ENCODE measurements at places on chromosomes 3 and 15. TPM values are rescaled to one million over a fixed set of nuclear protein-coding genes. Genes with fewer than 3 reads are reported as not detected.

The SOX2 gene
- 15.4 TPM for total RNA-seq

The CIDEC gene
- total RNA-seq: not detected

The FILIP1L gene
- 6.3 TPM for total RNA-seq

The RHOV gene
- total RNA-seq: 38.7 TPM

The CLEC3B gene
- 0.13 TPM for total RNA-seq

The ONECUT1 gene
- total RNA-seq: not detected

The GOLGA8S gene
- total RNA-seq: under 0.01 TPM

The SERPINI2 gene
- total RNA-seq: not detected

The ARID3B gene
- 3.4 TPM for total RNA-seq

The SPSB4 gene
- total RNA-seq: 0.26 TPM

The CDV3 gene
- total RNA-seq: 232 TPM

The AEN gene
- total RNA-seq: 48.4 TPM

The CASR gene
- total RNA-seq: not detected

The UBR1 gene
- total RNA-seq: 18.4 TPM

The HGD gene
- total RNA-seq: 0.38 TPM

The PIK3CA gene
- total RNA-seq: 20.3 TPM

The UROC1 gene
- total RNA-seq: not detected

The ACKR4 gene
- total RNA-seq: under 0.01 TPM

The MNS1 gene
- not detected for total RNA-seq

The DNAH1 gene
- 1.2 TPM for total RNA-seq

The EFCAB12 gene
- total RNA-seq: not detected

The RPL35A gene
- 648 TPM for total RNA-seq

The PLA2G4D gene
- under 0.01 TPM for total RNA-seq

The GP9 gene
- not detected for total RNA-seq

The RAB5A gene
- 43.7 TPM for total RNA-seq

The IGSF10 gene
- not detected for total RNA-seq

The WDR53 gene
- total RNA-seq: 14.6 TPM

The NTRK3 gene
- not detected for total RNA-seq

The MEGF11 gene
- total RNA-seq: not detected

The SLC12A6 gene
- total RNA-seq: 28.8 TPM

The KATNBL1 gene
- total RNA-seq: 44.0 TPM

The GALK2 gene
- 67.9 TPM for total RNA-seq

The CCDC50 gene
- total RNA-seq: 57.7 TPM

The CYB561D2 gene
- total RNA-seq: 22.1 TPM

The TXNRD3 gene
- total RNA-seq: 9.9 TPM

The DCLK3 gene
- total RNA-seq: not detected

The SLC15A2 gene
- total RNA-seq: 2.8 TPM

The FANCD2OS gene
- not detected for total RNA-seq

The WDR76 gene
- total RNA-seq: 2.1 TPM

The CP gene
- 0.13 TPM for total RNA-seq

The GOLGA6A gene
- total RNA-seq: 0.13 TPM

The RETNLB gene
- total RNA-seq: not detected

The CELSR3 gene
- 1.1 TPM for total RNA-seq

The DUT gene
- total RNA-seq: 30.8 TPM

The DAZL gene
- not detected for total RNA-seq

The SPINT1 gene
- 145 TPM for total RNA-seq

The EHHADH gene
- total RNA-seq: 2.7 TPM
